Inflammatory macrophage treated with lipopolysaccharide for 4 hours (primary cell): ENCODE measurements at places on chromosomes 3 and 15.

GRCh38 chr3:16374047-16374934 is 109.3 kb downstream of the OXNAD1 start:
- DNase-seq, result no peak

DNA sequence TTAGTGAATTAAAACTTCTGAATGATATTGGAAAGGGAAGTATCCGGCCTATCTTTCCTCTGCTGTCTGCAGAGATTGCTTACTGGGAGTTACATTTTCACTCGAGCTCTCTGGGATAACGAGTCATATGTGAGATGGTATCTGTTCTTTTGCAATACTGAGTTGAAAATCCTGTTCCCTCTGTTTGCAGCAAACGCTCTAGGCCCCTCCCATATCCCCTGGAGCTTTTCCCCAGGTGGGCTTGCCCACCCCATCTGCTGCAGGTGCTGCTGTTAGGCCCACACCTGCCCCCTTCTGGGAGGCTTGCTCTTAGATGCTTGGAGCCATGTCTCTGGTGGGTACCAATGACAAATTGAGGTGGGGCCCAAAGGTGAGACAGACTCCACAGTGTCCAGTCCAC is 42.7 kb upstream of the MTMR10 start:
- no peak for DNase-seq

- no peak for DNase-seq
Observed at GRCh38 chr3:13627681-13628080, 78.8 kb downstream of the FBLN2 start.

GRCh38 chr3:15287565-15288330 is 44.6 kb downstream of the SH3BP5 start:
- peak; percentile 98 for DNase-seq

DNA sequence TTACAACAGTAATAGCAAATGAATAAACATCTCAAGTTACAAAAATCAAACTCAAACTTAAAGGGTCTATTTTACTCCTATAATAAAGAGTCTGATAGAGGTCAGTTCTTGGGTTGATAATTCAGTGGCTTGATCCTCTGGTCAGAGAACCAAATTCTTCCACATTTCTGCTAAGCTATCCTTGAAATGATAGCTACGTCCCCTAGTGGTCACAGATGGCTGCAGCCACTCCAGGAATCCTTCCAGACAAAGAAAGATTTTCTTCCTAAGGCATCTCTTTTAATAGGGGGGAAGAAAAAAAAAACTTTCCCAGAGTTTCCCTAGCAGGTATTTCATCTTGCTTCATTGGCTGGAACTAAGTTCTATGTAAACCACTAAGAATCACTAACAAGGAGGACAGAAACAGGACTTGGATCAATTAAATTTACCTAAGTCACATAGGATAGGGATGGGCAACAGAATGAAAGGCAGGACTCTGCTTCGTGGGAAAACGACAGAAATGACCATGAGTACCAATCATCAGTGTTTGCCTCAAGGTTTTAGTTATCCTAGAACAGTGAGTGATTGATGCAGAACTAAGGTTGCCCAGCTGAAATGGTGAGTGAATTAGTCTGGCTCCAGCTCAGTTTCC is 160.7 kb downstream of the STAC start:
- peak; percentile 48 for DNase-seq

- no peak for DNase-seq
Observed at GRCh38 chr3:161475905-161476304, 20.7 kb upstream of the OTOL1 start.

DNA sequence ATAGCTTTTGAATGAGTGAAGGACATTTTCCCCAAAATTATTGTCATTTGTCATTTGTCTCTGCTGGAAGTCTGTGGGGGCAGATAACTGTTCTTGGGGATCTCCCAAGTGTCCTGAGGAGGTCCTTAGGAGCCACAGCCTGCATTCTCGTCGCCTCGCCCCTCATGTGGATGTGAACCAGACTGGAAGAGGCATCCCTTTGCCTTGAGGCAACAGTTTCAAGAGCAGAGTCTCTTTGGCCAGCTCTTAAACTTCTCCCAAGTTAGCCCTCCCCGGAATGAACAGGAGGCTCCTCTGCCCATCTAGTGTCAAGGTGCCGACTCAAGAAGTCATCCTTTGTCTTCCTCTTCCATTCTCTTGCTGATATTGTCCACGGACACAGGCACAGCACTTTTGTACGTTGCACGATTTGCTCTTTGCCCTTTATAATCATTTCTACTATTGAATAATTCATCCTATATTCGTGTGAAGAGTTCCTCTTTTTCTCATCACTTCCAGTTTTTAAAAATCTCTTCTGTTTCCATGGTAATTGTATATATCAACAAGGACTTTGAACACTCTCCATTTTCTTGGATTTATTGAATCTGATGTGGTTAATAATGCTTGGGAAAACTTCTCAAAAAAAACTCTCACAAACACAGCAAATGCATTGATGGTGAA is 40.8 kb upstream of the CD47 start:
- DNase-seq, result peak; percentile 80

GRCh38 chr3:148881286-148881685 is 16.2 kb downstream of the CPA3 start:
- no peak for DNase-seq

DNA sequence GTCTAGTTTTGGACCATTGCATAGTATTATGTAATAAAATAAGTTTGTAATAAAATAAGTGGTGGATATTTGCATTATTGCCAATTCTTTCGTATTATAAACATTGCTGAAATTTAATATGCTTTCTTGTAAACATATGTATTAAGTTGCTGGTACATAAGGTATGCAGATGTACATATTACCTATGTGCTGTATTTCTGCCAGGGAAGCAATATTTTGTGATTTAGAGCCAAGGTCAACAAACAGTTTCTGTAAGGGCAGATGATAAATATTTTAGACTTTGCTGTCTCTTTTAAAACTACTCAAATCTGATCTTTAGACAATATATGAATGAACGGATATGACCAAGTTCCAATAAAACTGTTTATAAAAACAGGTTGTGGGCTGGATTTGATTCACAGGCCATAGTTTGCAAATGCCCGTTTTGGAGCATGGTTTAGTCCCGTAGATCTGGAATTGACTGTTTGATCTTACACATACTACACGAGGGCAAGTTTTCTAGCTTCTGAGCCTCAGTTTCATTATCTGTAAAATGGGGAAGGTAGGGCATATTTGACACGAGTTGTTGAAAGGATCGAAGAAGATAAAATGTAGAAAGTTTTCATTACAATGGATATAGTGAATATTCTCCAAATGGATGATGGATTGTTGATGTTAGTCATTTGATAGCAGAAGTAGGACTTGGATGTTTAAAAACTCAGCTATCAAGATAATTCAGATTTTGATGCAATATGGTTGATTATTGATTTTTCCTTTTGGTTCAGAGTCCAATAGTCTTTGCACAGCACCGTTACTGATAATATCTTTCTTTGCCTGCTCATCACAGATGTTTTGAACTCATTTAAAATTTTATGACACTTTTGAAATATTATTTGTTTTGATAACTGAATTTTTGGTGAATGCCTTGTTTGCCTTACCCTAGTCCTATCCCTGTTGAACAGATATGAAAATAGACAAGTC is 394.6 kb downstream of the FEZF2 start:
- DNase-seq, result no peak

- peak; percentile 55 for DNase-seq
Observed at GRCh38 chr3:30248423-30248822, 358.0 kb upstream of the TGFBR2 start.

DNA sequence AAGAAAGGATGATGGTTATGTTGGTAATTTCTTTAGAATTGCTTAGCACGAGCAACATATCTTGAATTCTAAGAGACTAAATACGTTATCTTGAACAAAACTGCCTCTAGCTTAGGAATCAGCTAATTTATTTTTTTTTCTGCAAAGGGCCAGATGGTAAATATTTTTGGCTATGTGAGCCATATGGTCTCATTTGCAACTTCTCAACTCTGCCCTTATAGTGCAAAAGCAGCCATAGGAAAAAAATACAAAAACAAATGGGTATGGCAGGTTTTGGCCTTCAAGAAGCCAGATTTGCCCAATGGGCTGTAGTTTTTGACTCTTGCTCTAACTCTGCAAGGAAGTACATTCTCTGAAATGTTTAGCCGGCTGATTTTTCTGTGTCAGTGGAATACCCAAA is 11.9 kb downstream of the OXSM start:
- DNase-seq, result no peak

DNA sequence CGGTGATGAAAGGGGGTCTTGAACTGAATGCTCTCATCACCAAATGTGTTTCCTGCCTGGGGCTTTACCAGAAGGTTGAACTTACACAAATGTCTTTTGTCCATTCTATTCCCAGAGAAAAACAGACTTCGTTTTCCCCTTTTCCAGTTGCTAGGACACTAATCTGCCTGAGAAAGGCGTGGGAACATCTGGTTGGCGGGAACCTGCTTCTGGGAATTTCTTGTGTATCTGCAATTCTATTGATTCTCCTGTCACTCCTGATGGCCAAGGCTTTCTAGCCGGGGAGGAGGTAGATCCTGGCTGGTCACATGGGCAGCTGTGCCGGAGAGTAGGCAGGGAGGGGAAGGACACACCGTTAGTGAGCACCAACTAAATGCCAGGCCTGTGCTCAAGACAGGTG is 31.1 kb upstream of the CCDC174 start:
- DNase-seq, result no peak

DNA sequence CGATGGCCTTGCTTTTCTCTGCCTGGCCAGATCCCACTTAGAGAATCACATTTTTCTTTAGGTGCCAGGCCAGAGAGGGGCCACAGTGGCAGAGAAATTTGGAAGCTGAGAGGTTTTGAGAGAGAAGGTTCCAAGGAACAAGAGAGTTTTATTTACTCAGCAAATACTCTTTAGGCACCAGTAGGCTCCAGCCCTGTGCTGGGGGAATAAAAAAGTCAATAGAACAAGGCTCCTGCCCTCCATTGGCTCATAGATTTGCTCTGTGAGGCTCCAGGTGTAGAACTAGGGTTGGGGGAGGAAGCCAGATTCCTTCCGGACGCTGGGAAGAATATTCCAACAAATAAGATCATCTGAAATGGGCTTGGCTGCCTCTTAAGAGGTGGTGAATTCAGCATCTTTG is 59.9 kb downstream of the ST8SIA2 start:
- DNase-seq, result no peak

DNA sequence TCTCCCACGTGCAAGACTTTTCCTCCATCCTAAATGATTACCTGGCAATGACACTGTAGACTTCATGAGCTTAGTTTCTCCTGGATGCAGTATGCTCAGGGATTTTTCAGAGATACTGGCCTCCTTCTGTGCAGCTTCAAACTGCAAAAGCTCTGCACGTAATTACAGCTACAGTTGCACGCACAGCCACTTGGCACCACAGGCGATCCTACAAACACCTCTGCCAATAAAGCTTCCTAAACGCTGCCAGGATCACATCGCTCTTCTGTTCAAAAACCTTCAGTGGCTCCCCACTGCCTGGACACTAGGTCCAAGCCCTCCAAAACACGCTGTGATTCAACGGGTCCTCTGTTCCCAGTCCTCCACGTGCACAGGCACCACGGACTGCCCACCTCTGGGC is 49.5 kb downstream of the NUP210 start:
- DNase-seq, result no peak

GRCh38 chr15:60389261-60390077 is 8.3 kb downstream of the ANXA2 start:
- DNase-seq, result peak; percentile 16

DNA sequence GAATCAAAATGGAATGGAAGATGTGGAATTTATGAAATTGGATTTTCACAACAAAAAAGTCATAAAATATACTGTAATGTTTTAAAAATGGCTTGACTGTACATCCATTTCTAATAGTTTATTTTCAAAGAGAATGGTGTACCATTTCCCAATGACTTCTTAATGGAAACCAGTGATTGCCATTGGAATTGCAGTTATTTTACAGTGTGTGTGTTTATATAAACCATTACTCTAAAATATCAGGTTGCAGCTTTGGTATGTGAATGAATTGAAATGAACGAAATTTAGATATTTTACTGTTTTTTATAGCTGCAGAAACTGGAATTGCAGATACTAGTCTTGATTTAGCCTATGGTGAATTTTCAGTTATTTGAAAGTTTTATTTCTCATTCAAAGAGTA is 165.6 kb downstream of the UBE2E2 start:
- no peak for DNase-seq

GRCh38 chr15:59116141-59116540 is 11.2 kb downstream of the CCNB2 start:
- no peak for DNase-seq

GRCh38 chr15:62945760-62946159 is 96.8 kb upstream of the TPM1 start:
- DNase-seq, result peak; percentile 80

DNA sequence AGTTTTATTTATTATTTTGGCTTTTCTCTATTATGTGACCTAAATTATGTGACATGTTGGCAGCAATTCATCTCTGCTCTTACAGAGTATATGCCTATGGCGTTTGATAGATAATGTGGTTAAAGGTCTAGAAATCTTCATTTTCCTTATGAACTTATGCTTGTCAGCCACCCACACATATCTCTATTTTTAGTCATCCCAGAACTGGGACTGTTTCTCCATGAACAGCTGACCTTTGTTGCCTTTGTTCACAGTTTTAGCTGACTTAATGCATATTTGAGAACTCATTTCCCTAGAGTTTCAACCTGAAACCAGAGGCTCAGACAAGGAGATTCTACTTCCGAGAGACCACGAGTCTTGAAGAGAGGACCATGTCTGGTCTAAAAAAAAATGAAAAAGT is 176.5 kb downstream of the RAP2B start:
- peak; percentile 62 for DNase-seq

DNA sequence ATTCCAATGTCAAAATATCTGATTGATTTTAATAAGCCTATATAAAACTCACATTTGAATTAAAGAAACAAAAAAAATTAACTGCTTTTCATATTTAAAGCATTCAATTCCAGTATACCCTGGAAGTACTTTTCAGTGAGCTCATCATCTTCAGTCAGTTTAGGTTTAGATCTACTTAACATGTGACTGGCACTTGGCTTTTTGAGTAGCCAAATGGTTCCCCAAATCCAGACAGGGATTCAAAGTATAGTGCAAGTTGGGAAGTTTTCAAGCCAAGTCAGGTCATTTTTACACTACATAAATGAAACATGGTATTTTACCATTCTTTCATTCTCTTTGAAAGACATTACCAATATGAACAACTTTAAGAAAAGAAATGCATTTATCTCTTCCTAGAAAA is 57.5 kb downstream of the ATP8B4 start:
- peak; percentile 26 for DNase-seq

DNA sequence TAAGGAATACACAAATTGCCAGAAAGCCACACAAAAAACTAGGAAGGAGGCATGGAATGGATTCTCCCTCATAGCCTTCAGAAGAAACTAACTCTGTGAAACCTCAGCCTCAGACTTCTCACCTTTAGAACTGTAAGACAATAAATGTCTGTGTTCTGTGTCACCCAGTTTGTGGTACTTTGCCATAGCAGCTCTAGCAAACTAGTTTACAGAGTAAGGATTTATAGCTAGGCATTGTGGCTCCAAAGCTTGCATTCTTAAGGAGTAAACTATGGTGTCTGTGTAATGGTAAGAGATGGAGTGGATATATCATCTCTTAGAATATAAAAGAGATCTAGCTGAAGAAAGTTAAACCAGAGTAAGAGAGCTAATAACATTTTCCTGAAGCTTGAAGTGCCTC is 18.9 kb downstream of the EPHA6 start:
- no peak for DNase-seq

GRCh38 chr15:101204739-101205535 is 46.9 kb downstream of the CHSY1 start:
- DNase-seq, result peak; percentile 59

GRCh38 chr3:185094697-185095096 is 58.2 kb downstream of the C3orf70 start:
- DNase-seq, result no peak
